ENCODE measurements at places on chromosomes 11 and 22.

DNA sequence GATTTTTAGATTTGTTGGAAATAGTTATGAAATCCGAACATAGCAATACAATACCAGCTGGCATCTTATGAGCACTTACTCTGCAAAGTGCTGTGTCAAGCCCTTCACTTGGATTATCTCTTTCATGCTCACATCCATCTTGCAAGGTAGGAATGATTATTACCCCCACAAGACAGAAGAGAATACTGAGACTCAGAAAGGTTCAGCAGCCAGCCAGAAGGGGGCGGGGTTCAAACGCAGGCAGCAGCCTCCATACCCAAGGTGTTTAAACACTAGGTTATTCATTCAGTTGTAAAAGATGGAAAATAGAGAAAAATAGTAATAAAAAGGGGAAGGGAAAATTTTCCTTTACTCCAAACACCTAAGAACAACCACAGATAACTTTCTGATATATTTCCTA, 158.5 kb downstream of the CCDC34 start:
- DNase-seq: no peak

- no peak for DNase-seq
Measured at GRCh38 chr11:19728436-19728835, 15.8 kb downstream of the NAV2 start.

DNA sequence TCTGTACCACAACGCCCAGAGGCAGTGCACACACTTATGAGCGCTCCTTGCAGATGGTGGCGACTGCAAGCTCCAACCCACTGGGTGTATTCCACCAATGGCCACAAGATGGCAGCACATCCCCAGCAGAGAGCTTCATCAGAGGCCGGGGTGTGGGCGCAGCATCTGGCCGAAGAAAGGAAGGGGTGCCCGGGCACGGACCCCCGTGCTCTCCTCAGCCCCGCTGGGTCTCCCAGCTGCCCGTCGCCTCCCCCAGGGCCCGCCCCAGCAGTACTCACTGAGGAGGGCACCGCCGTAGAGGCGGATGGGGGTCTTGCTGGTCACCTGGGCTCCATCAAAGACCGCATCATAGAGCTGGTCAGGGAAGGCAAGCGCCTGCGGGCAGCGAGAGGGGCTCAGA, 14.2 kb downstream of the TP53I11 start:
- peak; percentile 55 for DNase-seq

DNA sequence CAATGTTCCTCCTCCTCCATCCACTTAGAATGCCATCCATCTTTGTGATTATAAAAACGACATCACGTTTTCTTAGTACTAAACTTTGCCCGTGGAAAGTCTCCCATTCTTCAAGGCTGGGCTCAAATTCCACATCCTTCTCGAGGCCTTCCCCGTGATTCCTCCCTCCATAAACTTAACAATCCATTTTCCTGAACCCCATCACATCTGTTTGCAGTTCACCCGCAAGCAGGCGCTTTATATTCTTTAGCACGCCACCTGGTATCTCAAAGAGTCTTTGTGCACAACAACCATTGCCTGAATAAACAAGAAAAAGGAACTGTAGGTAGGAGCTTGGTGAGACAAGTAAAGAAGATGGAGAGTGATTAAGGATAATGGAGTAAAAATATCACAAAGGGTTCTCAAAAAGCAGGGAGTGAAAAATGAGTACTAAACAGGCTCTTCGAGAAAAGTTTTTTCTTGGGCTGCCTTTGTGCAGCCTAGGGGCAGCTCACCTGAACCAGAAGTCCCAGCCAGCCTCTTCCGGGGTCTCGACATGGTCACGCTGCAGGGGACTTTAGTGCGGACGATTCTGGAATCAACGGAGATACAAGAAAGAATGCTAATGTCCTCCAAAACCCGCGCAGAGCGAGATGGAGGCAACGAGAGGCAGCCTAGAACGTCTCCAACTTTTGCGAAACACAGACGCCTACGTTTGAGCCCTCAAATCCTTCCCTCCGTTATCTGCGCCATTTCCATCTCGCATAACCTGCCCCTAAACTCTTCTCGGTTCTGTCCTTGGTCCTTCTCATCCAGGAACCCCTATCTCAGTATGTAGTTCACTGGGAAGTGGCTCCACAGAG, 585 bp downstream of the THYN1 start:
- no peak for DNase-seq

DNA sequence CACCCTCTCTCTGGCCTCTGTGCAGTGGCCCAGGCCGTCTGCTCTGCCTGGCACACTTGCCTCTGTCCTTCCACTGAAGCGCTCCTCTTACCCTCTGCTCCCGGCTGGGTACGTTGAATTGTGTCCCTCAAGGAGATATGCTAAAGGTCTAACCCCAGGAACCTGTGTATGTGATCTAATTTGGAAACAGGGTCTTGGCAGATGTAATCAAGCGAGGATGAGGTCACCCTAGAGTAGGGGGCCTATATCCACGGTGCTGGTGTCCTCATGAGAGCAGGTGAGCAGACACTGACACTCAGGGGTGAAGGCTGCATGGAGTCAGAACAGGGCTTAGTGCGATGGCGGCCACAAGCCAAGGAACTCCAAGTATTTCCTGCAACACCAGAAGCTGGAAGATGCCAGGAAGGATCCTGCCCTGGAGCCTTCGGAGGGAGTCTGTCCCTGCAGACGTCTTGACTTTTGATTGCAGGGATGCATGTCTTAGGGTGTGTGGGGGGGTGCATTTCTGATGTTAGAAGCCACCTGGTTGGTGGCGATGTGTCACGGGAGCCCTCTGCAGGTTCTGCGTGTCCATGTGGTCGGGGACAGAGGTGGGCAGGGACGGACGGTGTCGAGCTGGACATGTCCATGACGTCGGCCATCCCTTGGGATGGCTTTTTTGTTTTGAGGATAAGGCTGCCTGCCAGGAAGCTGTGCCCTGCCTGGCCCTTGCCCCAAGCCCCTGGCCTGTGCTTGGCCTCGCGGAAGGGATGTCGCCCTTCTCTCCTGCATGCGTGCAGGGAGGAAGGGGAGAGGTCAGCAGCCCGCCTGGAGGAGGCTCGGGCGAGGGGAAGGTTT, 68.6 kb downstream of the LRP5 start:
- DNase-seq: no peak

DNA sequence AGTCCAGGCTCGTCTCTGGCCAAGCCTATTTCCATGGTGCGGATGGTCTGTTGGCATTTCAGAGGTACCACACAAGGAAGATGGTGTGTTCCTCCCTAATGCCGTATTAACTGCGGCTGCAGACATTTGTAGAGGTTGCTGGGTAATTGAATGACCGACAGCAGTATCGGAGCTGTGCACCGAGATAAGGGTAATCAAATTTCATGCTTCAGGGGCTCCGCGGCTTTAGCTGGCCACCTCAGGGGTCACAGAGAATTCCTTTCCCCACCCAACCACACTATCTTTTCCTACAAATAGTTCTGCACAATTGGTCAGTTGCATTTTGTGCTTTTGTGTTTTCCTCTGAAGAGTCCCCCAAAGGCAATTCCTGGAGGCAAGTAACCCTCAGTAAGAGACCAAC, 297.4 kb downstream of the OPCML start:
- no peak for DNase-seq

- no peak for DNase-seq
Measured at GRCh38 chr11:41775296-41775695, 315.8 kb upstream of the LRRC4C start.

DNA sequence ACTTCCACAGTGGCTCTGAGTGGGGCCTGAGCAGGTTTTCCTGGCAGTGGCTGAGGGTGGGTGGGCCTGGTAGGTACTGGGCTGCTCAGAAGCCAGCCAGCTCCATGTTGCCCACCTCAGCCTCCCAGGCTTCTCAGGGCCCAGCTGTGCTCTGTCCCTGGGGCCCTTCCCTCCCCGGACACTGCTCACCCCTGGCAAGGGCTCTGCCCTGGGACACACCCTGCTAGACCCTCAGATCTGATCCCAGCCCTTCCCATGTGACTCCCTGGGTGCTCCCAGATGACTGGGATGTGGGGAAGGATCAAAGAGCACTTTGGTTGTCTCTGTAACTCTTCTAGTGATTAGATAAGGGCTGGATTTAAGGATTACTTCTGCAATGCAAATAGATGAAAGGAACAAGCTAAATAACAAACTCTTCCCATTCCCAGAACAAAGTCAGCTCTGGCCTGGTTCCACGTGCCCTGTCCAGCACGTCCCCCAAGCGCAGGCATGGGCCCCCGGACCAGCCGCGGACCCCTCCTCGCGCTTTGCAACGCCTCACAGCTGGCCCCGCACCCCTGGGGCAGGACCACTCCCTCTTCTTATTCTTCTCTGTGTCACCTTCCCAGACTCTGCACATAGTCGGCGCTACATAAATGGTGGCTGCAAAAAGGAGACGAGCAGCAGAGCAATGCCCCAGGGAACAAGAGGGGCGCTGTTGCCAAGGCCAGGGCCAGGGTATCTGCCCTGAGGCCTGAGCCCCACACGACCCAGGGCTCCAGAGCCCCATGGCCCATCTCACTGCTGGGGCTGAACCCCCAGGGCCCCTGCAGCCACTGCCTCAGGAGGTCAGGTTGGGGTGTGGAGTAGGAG, 5.7 kb upstream of the KRTAP5-6 start:
- DNase-seq: no peak

- no peak for DNase-seq
Measured at GRCh38 chr22:44395118-44396005, 82.6 kb upstream of the SHISAL1 start.

All from stimulated activated CD8-positive, alpha-beta memory T cell treated with anti-CD3 and anti-CD28 coated beads, Interleukin-12 subunit alpha, Interleukin-12 subunit beta, amount 100 ng/mL, for 4 hours (primary cell).